ENCODE measurements at places on chromosomes 13 and 19.
A peak's percentile ranks its signal among the peaks of the same experiment; 100 is the strongest.

DNA sequence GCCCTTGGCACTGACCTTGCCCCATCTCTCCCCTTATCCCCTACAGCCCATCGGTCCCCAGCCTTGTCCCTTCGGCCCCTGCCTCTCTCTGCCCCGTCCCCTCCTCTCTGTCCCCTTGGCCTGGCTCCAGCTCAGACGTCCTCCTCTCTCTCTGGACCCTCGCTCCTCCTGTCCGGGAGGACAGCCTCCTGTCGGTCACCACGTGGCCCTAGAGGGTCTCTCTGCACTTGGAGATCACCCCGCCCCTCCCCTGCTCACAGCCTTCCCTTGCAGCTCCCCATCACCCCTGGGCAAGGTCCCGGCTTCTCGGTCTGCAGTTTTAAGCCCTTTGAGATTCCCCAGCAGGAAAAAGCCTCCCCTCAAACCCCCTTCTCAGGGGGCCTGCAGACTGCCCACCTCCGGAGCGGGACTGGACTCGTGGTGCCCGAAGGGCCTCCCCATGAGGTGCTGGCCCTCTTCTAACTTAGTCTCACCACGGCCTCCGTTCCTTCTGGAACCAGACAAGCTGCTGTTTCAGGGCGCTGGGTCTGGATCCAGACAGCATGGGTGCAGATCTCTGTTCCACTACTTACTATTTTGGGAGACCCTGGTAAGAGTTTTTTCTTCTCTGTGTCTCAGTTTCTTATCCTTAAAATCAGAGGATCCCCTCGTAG is 3.3 kb upstream of the KLK15 start:
- no peak for DNase-seq

DNA sequence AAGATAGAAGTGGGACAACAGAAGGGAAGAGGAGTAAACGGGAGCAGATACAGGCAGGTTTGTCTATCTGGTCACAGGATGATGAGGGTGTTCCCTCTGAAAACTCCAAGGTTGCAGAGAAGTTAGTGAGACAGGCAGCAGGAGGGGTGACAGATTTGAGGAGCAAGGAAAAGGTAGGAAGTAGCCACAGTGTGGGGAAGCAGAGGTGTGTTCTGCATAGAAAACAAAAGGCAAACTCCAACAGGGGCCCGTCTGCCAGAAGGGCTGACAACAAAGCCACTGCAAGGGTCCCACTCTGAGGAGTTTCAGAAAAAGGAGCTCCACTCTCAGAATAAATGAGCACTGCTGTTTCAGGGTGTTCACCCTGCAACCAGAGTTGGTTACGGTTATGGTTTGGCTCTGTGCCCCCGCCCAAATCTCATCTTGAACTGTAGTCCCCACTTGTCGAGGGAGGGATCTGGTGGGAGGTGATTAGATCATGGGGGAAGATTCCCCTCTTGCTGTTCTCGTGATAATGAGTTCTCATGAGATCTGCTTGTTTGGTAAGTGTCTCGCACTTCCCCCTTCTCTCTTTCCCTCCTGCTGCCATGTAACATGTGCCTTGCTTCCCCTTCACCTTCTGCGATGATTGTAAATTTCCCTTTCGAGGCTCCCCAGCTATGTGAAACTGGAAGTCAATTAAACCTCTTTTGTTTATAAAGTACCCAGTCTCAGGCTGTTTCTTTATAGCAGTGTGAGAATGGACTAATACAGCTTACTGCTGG is 32.1 kb downstream of the SMAD9 start:
- no peak for DNase-seq

- no peak for DNase-seq
Measured at GRCh38 chr13:75365724-75366173, 116.2 kb downstream of the TBC1D4 start.

- no peak for DNase-seq
Measured at GRCh38 chr13:41075034-41075433, 13.7 kb downstream of the WBP4 start.

DNA sequence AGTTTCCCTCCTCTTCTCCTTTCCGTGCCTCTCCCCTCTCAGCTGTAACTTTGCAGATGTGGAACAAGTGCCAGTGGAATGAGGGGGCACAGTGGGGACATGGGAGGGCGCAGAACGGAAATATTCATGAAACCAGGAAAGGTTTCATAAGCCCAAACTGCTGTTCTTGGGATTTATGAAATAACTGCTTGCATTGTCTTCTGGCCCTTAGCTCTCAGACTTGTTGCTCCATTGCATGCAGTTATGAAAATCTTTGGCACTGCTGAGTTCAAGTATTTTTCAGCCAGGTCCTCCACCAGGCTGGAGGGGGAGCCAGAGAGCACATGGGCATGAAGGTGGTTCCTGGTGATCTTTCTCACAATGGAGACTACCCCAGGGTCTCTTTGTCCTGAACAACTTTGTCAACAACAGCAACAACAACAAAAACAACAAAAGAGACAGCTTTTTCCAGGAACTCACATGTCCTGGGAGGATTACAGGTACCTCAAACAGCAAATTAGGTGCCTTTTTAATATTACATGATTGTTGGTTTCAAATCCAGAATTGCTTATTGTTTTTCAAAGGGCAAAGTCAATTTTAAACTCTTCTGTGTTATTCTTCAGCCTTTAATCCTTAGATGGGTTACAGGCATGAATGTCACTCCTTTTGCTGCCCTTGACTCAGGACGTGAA is 1.5 kb downstream of the RGCC start:
- DNase-seq, result no peak

GRCh38 chr19:2608602-2608922 is 93.9 kb downstream of the GNG7 start:
- no peak for DNase-seq

DNA sequence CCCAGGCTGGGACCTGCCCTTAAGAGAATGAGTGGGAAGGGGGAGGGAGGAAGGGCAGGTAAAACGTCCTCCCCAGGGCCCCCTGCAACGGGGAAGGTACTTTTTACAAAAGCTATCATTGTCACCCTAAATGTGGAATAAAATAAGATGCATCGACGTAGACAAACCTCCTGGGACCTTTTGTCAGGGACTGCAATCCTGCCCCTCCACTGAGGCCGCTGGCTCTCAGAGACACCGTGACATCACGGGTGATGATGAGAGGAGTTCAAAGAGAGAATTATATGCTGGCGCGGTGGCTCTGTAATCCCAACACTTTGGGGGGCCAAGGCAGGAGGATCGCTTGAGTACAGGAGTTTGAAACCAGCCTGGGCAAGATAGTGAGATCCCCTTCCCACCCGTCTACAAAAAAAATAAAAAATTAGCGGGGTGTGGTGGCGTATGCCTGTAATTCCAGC is 1.8 kb upstream of the MYBPC2 start:
- no peak for DNase-seq

DNA sequence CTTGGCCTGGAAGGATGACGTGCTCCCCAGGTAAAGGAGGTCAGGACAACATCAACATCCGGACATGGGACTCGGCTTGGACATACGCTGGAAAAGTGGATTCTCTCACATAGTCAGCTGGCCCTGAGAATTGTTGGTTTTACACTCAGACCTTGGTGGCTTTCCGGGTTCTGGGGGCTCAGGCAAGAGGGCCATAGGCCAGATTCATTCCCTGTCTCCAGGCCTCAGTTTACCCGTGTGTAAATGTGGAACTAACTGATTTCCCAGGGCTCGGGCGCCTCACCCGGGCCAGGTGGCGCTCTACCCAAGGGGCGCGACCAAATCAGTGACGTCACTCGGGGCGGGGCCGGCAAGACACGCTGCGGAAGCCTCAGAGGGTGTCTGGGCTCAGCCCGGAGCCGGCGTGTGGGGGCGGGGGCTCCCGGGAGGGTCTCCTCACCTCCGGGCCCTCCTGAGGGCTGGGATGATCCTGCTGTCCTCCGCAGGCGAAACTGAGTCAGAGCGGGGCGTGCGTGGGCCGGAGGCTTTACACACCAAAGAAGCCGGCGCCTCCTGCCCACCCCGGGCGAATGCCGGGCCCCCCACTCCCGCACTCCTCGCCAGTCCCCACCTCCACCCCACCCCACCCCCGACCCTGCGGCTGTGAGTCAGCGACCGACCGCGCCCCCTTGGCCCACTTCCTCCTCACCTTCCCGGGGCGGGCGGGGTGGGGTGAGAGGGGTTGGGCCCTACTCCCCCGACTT is 862 bp upstream of the VASP start:
- peak; percentile 62 for DNase-seq

DNA sequence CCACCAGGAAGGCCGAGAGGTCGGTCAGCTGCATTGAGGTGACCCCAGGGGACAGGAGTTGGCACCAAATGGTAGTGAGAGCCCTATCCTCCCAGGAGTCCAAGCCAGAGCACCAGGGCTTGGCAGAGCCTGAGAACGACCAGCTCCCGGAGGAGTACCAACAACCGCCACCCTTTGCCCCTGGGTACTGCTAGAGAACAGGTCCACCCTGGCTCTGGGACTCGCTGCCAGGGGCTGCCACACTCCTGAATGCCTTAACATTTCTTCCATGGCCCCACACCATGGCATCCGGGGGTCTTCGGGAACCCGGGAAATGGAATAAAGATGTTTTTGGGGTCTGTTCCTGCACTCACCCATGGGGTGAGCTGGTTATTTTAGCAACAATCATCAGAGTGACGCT is 14.1 kb downstream of the HSH2D start:
- no peak for DNase-seq

DNA sequence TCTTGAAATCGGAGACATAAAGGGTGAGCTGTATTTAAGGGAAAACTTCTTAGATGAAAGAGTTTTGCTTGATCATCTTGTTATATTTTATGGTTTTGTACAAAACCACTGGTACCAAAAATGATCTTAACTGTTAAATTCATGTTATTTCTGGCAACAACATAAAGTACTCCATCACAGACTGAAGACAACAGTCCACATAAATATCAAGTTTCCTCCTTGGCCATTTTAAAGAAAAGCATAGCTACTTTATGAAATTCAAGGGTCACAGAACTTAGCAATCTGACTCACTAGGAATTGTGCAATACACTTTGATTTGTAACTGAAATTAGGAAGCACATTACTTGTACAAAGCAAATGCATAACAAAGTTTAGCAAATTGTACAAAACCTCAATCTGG is 66.3 kb downstream of the TBC1D4 start:
- DNase-seq, result no peak

GRCh38 chr19:6125571-6125989 is 9.9 kb upstream of the ACSBG2 start:
- DNase-seq, result peak; percentile 52

- no peak for DNase-seq
Measured at GRCh38 chr13:48660361-48661076, 6.8 kb downstream of the CYSLTR2 start.

- no peak for DNase-seq
Measured at GRCh38 chr19:5018224-5019015, 49.5 kb downstream of the KDM4B start.

- DNase-seq, result no peak
Measured at GRCh38 chr13:109209526-109209925, 576.9 kb downstream of the IRS2 start.

- no peak for DNase-seq
Measured at GRCh38 chr19:30208436-30209060, 163.6 kb upstream of the ZNF536 start.

GRCh38 chr13:97307882-97308624 is 85.9 kb downstream of the MBNL2 start:
- no peak for DNase-seq

DNA sequence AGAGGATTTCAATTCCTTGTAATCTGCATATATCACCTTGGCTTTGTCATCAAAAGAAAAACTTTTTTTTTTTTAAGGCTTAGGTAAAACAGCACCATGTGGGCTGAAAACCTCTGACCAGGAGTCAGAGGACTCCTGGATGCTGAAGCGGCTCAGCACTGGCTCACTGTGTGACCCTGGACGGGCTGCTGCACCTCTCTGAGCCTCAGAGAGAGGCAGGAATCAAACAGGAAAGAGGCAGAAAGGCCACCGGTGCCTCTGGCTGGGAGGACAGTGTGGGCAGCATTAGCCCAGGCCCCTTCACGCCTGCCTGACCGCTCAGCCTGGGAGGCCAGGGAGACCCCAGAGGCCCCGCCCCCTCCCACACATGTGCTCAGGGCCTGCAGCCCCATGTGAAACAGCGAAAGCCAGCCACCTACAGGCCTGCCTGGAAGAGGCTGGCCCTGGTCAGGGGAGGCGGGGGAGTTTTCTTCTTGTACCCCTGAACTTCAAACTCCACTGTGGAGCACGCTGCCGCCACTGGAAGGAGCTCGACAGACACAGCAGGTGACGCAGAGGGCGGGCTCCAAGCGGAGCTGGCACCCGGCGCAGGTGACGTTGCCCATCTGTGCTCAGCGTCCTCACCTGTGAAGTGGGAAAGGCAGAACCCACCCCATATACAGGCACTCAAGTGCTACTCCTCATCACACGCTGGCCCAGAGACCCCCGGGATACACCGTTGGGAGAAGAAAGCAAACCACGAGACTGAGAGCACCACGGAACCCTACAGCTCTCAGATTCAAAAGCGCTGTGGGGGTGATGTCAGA is 39.7 kb downstream of the MLLT1 start:
- no peak for DNase-seq

GRCh38 chr13:59734393-59734792 is 429.3 kb downstream of the DIAPH3 start:
- no peak for DNase-seq

GRCh38 chr13:75129331-75129730 is 352.6 kb downstream of the TBC1D4 start:
- no peak for DNase-seq

DNA sequence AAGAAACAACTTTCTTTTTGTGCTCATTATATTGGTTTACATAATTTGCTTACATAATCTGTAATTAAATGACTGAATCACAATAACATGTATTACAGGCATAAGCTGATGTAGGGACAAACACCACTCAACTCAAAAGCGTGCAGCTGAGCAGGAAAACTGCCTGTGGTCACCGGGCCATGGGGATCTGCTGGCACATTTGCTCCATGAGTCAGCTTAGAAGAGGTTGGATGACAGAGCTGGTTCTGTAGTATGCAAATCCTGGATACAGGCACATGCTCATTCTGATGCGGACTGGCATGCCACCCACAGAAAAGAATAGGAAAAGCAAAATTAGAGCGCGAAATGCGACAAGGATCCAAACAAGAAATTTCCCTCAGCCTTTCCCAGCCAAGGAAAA is 128.6 kb downstream of the USP12 start:
- no peak for DNase-seq

DNA sequence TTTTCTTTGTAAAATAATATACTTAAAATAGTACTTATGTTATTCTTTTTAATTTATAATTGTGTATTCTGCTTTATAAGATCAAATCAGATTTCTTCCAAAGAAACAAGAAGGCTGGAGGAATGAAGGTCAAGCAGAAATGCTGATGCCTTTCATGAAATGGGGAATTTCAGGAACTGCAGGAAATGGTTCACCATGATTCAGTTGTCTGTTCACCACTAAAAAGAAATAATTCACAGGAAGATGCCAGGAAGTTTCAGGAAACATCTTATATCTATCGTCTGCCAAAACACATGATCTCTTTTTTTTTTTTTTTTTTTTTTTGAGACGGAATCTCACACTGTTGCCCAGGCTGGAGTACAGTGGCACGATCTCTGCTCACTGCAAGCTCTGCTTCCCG is 15.7 kb upstream of the SCEL start:
- no peak for DNase-seq

All from NCI-H1436 treated with DMSO at 0.1 percent for 48 hours (cell line).